ENCODE measurements at places on chromosomes 12 and 14. TPM values are rescaled to one million over a fixed set of nuclear protein-coding genes. Genes with fewer than 3 reads are reported as not detected.

GRCh38 chr12:107360033-107360432 lies 266.7 kb upstream of the CRY1 start:
- H3K4me1 ChIP-seq, result no peaks in the 10 kb centered on the region
- no peak for DNase-seq
- peaks cover 14% of the 10 kb centered on the region for H3K27me3 ChIP-seq

STXBP6 gene
- total RNA-seq, result not detected

DNA sequence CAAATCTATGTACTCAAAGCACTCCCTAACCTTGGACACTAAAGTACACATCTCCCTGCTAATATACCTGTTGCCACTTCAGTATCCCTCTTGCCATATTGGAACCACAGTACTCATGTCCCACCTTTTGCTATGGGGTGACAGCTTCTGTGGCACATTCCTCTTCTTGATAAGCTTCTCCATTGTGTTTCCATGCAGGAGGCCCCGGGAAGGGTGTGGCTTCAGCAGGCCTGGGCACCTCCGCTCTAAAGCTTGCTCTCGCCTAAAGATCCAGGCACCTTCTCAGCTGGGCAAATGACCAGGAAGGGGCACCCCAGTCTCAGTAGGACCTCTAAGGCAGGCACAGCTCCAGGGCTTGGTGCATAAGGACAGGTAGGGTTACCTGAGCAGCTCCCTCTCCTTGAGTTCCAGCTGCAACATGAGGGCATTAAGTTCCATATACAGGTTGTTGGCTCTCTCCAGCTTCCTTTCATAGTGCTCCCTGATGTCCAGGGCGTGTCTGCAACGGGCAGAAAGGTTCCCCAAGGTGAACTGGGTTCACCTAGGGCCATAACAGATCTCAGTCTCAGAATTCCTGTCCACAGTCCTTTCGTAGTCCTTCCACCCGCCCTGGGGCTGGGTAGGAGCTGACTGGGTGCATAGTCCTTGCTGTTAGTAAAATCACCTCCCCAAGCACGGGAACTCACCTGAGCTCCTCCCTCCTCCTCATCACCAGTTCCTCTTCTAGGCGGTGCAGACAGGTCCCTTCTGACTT lies 15.9 kb downstream of the MAP3K12 start:
- H3K27me3 ChIP-seq, result no peaks in the 10 kb centered on the region
- no peak overlapping the region for H3K27ac ChIP-seq
- peaks cover 15% of the 10 kb centered on the region for H3K4me1 ChIP-seq
- H3K4me3 ChIP-seq, result no peak overlapping the region

DNA sequence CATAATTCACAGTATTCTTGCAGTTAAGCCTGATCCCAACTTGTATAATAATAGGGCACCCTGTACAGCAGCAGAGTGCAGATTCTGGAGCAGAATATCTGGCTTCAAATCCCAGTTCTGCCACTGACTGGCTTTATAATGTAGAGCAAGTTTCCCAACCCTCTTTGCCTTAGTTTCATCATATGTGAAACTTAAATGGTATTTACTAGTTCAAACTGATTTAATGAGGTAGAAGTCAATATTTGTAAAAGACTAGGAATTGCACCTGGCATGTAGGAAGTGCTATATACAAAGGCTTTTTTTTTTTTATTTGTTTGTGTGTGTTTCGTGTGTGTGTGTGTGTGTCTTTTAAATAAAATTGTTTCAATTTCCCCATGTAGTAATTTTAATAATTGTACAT lies 125.9 kb downstream of the CCER1 start:
- H3K27ac ChIP-seq, result no peak overlapping the region
- no peaks in the 10 kb centered on the region for H3K4me1 ChIP-seq
- no peak overlapping the region for H3K4me3 ChIP-seq

- no peak overlapping the region for H3K27ac ChIP-seq
- no peaks in the 10 kb centered on the region for H3K4me1 ChIP-seq
- no peaks in the 10 kb centered on the region for H3K36me3 ChIP-seq
- no peak overlapping the region for H3K4me3 ChIP-seq
- no peak for DNase-seq
Observed at GRCh38 chr14:51028851-51029754, 65.8 kb downstream of the TRIM9 start.

- H3K27me3 ChIP-seq, result no peaks in the 10 kb centered on the region
- DNase-seq, result no peak
- no peaks in the 10 kb centered on the region for H3K36me3 ChIP-seq
- no peak overlapping the region for H3K4me3 ChIP-seq
Observed at GRCh38 chr14:74508292-74508731, 14.7 kb downstream of the ISCA2 start.

GRCh38 chr14:54058505-54058904 lies 101.9 kb upstream of the BMP4 start:
- H3K36me3 ChIP-seq, result no peaks in the 10 kb centered on the region
- no peaks in the 10 kb centered on the region for H3K4me1 ChIP-seq
- no peak for DNase-seq
- no peak overlapping the region for H3K4me3 ChIP-seq
- no peak overlapping the region for H3K27ac ChIP-seq

DNA sequence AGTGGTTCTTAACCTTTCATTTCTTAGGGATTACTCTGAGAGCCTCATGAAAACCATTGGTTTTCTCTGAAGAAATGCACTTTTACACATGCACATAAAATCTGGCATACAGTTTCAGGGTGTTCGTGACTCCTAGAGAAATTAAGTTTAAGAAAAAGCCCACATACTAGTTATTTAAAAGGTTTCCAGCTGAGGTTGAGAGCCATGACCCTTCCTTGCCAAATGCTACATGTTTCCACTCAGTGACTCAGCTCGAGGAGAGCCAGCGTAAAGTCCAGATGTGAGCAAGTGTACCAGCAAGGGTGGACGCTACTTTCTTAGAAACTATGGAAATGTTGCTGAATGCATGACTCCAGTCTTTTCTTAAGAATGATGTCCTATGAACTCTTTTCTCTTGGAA lies 42.7 kb upstream of the FLRT2 start:
- H3K27ac ChIP-seq, result no peak overlapping the region
- H3K36me3 ChIP-seq, result no peaks in the 10 kb centered on the region
- DNase-seq, result no peak
- H3K4me1 ChIP-seq, result no peaks in the 10 kb centered on the region
- no peak overlapping the region for H3K4me3 ChIP-seq
- no peaks in the 10 kb centered on the region for H3K27me3 ChIP-seq

- H3K27ac ChIP-seq, result no peak overlapping the region
- H3K36me3 ChIP-seq, result no peaks in the 10 kb centered on the region
- no peak overlapping the region for H3K4me3 ChIP-seq
- no peak for DNase-seq
Observed at GRCh38 chr14:79570648-79571047, 640.7 kb downstream of the DIO2 start.

SDR9C7 gene
- total RNA-seq, result not detected

DNA sequence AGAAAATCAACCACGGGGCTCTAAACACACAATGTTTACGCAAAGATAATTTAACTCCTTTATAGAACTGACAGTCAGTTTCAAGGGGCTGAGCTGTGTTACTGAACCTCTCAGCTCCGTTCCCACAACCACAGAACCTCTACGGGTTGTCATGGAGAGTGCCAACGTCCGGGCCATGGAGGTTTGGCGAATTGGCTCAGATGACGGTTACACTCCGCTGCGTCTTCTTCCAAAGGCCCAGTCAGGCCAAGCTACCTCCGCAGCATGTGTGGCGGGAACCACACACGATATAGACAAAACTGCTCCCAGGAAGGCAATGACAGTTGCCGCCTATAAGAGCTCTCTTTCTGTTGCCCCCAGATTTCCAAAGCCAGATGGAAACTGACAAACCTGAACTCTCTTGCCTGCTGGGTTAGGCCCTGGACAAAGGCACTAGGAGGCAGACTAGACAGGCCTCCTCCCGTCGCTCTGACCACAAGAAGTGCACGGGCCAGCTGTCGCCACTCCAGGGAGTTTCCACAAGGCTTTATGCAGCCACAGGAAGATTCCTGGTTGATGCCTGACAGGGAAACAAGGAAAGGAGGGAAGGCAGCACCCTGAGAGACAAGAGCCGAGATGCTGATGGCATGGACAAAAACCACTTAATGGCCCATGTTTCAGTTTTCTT lies 30.3 kb downstream of the CCDC88C start:
- H3K4me1 ChIP-seq, result peaks cover 9% of the 10 kb centered on the region
- no peak for DNase-seq
- H3K36me3 ChIP-seq, result no peaks in the 10 kb centered on the region
- no peak overlapping the region for H3K27ac ChIP-seq
- no peak overlapping the region for H3K4me3 ChIP-seq
- no peaks in the 10 kb centered on the region for H3K27me3 ChIP-seq

GRCh38 chr14:72518809-72519377 lies 375.0 kb downstream of the DPF3 start:
- no peak for DNase-seq
- H3K27me3 ChIP-seq, result peaks cover 3% of the 10 kb centered on the region
- no peaks in the 10 kb centered on the region for H3K4me1 ChIP-seq
- no peak overlapping the region for H3K4me3 ChIP-seq

- no peaks in the 10 kb centered on the region for H3K36me3 ChIP-seq
- no peak overlapping the region for H3K4me3 ChIP-seq
- H3K27ac ChIP-seq, result no peak overlapping the region
- no peaks in the 10 kb centered on the region for H3K27me3 ChIP-seq
- no peaks in the 10 kb centered on the region for H3K4me1 ChIP-seq
Observed at GRCh38 chr12:121512561-121512960, 68.3 kb downstream of the KDM2B start.

DNA sequence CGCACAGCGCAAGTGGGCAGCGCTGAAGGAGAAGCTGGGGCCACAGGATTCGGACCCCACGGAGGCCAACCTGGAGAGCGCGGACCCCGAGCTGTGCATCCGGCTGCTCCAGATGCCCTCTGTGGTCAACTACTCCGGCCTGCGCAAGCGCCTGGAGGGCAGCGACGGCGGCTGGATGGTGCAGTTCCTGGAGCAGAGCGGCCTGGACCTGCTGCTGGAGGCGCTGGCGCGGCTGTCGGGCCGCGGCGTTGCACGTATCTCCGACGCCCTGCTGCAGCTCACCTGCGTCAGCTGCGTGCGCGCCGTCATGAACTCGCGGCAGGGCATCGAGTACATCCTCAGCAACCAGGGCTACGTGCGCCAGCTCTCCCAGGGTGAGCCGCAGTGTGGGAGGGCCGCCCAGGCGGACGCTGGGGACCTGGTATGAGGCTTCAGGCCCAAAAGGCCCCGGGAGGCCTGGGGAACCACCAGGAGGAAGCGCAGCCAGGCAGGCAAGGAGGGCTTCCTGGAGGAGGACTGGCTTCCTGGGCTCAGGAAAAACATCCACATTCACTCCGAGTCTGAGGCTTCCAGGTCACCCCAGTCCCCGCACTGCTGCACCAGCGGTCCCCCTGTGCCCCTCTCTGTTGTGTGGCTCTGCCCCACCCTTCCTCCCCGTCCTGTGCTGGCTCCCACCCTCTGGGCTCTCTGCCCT lies 12.1 kb downstream of the INF2 start:
- no peak overlapping the region for H3K27ac ChIP-seq
- no peaks in the 10 kb centered on the region for H3K27me3 ChIP-seq
- DNase-seq, result no peak
- H3K4me1 ChIP-seq, result peaks cover 52% of the 10 kb centered on the region
